ENCODE measurements at places on chromosomes 7 and 10.
A peak's percentile ranks its signal among the peaks of the same experiment; 100 is the strongest.

GRCh38 chr10:113802997-113803396 is 50.9 kb downstream of the DCLRE1A start:
- DNase-seq, result no peak

DNA sequence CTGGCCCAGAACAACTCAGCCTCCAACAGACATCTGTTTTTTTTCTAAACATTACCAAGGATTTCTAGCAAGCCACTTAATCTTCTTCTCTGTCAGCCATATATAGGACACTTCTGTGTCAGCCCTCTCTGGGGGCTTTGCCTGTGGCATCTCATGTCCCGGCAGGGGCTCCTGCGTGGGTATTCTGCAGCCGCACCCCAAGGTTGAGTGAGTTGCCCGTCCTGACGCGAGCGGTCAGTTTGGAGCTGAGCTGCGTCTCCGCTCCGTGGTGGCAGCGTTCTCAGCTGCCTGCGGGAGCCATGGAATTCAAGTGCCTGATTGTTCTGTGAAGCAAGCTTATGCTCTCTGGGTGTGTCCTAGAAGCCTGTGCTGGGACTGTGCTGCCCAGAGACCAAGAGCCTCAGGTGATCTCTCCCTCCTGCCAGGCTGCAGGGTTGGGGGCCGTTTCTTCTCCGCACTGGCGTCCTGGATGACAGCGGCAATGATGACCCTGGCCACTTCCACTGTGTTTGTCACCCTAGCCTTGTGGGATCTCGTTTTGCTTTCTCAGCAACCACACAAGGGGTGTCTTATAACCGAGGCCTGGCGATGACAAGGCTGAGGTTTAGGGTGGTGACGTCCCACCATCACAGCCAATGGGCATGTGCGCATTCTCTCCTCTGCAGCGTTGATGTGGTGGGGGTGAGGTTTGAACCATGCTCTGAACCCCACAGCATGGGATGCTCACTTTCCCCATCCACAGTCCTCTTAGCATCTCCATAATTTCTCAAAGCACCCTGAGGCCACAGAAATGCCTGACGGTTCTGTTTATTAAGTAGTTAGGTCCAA is 612.6 kb upstream of the FOXK1 start:
- DNase-seq, result no peak

GRCh38 chr10:48765527-48765926 is 80.9 kb downstream of the WDFY4 start:
- no peak for DNase-seq

GRCh38 chr10:37263304-37263703 is 137.9 kb downstream of the ANKRD30A start:
- no peak for DNase-seq

DNA sequence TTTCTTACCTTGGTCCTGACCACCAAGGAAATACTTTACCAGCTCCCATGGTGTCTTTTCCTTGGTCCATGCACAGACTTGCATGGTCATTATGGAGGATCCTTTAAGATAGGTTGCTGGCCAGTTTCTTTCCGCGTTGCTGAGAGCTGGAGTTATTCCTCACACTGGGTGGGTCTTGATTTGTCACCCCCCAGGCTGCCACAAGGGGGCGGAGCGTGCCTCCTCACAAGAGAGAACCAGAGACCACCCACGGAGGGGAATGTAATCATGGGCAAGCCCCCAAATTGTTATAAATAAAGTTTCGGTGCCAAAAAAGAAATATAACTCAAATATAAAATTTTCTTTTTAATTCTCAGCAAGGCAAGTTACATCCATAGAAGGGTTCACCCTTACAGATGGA is 10.5 kb upstream of the TRIM24 start:
- peak; percentile 30 for DNase-seq

DNA sequence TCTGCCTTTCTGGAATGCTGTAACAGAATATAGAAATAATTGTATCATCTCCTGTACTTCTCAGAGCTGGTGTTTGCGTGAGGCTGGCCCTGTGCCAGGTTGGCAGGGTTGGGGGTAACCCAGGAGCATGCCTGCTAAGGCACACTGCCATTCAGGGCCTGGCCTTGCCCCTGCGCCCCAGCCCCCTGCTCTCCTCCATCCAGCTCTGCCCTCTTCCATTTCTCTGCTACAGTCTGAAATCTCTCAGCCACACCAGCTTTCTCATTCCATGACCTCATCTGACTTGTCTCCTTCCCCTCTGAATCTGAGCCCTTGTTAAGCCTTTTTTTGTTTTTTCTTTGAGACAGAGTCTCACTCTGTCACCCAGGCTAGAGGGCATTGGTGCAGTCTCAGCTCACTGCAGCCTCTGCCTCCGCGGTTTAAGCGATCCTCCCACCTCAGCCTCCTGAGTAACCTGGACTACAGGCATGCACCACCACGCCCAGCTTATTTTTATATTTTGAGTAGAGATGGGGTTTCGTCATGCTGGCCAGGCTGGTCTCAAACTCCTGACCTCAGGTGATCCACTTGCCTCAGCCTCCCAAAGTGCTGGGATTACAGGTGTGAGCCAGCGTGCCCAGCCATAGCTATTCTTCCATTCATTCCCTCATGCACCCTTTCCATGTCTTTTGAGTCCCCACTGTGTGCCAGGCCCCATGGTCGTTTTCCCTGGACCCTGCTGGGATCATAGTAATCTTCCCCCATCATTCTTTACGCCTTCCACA is 206.8 kb downstream of the CUX1 start:
- no peak for DNase-seq

DNA sequence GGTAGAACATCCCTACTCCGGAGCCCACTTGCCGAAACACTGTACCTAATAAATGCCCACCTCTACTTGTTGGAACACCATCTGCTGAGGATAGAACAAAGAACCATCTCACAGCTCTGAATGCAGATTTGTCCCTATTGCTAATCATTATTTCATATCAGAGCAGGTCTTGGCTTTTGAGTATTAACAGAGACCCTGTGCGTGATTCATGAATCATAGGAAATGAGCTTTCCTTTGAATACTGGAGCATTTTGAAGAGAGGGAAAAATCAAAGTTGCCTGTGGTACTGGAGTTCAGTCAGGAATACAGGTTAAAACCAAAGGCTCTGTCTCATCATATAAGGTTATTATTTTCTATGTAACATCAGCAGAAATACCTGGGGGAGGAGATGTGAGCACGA is 1132.3 kb downstream of the XPNPEP1 start:
- DNase-seq, result no peak

DNA sequence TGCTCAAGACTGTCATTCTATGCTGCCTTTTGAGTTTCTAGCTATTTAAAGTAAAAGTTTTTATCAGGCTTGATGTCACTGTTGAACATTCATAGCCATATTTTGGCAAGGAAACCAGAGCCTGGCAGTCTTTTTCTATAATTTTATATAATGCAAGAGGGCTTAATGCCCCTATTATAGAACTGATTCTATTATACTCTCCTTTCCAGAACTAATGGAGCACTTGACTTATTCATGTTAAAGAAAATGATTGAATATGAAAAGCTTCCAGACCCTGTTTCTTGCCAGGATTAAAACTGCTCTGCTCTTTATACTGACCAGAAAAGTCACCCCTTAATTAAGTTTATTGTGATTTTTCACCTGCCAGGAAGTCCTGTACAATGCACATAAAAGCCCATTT is 337.6 kb upstream of the CHRM2 start:
- DNase-seq, result no peak

GRCh38 chr10:13904064-13904463 is 317.3 kb downstream of the PRPF18 start:
- no peak for DNase-seq

GRCh38 chr10:30583778-30584415 is 45.7 kb downstream of the LYZL2 start:
- no peak for DNase-seq

DNA sequence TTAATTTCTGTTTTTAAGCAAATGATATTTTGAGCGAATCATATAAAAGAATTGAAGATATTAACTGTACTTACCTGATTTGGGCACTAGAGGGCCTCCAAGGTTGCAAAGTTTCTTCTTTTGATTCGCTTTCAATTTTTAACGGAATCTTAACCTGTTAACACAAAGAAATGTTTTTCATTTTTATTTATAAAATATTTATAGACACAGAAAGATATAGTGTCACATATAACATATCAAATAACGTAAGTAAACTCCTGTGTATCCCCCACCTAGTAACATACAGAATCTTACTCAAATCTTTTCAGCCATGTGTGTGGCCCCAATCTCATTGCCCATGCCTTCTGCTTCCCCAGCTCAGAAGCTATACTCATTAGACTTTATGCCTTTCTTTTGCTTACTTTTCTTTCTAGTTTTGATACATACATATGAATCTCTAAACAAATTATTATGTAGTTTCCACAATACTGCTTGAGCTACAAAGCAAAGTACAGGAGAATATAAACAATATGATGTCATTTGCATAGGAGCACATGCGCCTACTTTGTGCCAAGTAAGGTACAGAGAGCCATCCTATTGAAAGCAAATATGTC is 49.5 kb upstream of the ZPBP start:
- DNase-seq, result peak; percentile 62

GRCh38 chr7:36119005-36119706 is 33.9 kb upstream of the EEPD1 start:
- DNase-seq, result no peak

DNA sequence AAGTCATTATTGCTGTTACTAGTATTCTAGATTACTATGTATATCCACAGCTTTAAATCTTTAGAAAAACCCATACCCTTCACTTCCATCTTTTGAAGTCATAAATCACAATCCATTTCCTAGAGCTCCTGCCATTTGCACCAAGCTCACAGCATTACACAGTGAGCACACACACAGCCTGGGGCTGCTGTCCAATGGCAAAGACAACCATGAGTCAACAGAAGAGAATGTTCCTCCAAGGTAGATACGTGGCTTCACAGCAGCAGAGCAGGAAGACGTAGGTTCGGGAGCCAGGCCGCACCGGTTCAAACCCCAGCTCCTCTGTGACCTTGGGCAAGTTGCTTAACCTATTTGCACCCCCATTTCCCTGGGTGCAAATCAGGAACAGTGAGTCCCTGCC is 234.6 kb downstream of the DIP2C start:
- DNase-seq, result no peak

- DNase-seq, result no peak
Measured at GRCh38 chr7:108239501-108240225, 109.5 kb upstream of the LAMB4 start.

DNA sequence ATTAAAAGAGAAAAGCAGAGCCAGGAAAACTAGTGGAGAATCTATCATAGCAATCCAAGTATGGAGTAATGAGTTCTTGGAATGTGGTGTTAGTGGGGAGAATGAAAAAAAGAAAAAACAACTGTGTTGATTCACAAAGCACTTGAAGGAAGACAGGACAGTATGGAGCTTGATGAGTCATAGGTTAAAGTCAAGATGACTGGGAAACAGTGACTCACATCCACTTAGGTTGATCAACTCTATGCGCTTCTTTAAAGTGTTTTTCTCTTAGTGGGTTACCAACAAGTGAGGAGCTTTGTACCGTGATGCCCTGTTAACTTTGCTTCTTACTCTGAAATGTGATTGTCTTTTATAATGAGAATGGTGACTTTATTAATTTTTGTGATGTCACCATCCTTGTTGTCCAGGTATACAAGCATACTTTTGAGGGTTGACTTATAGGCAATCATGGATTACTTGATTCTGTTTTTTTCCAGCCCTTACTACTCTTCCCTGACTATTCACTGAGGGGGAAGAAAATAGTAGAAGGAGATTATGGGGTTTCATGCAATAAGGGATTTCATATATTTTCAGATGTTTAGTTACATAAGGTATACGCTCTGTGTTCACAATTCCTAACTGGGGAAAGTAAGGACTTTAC is 32.1 kb upstream of the MDFIC start:
- peak; percentile 6 for DNase-seq

- no peak for DNase-seq
Measured at GRCh38 chr7:73974948-73975926, 52.7 kb upstream of the ELN start.

DNA sequence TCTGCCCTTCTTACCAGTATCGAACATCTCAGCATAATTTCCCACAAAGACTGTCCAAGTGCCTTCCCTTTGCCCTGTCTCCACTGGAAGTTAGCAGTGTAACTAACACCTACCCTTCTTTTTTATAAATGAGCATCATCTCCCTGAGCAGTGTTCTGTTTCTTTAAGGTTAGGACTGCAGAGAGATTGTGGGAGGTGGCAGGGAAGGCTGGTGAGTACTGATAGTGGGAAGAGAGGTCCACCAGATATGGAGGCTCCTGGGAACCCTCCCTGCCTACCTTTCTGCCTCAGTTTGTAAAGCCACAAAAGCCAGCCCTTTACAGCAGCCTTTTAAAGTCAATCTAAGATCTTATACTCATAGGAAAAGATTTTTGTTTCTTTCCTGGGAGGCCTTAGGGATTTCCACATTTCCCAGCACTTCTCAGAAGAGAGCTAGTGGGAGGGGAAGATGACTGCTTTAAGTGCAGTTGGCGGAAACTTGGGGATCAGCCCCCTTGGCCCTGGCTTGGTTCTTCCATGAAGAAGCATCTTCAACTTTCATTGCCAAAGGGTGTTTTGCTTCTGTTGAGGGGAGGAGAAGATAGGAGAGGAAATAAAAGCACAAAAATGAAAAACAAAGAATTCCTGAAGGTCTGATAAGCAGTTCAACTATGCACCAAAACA is 36.6 kb upstream of the CALD1 start:
- DNase-seq, result no peak

DNA sequence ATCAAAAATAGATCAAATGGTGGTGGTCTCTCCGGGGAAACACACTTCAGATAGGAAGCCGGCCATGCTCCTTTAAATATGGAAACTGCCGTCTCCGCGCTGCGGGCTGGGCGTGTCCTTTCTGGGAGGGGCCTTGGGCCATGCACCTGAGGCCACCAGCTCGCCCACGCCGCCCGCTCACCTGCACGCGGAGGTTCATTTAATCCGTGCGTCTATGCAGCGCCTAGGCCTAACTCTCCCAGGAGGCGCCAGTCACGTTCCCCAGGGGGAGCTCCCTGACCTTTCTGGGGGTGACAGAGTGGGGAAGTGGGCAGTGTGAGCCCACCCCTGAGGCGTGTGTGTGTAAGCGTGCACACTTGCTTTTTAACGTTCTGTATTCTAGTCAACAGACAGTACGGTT is 64.0 kb downstream of the C10orf143 start:
- DNase-seq, result no peak

DNA sequence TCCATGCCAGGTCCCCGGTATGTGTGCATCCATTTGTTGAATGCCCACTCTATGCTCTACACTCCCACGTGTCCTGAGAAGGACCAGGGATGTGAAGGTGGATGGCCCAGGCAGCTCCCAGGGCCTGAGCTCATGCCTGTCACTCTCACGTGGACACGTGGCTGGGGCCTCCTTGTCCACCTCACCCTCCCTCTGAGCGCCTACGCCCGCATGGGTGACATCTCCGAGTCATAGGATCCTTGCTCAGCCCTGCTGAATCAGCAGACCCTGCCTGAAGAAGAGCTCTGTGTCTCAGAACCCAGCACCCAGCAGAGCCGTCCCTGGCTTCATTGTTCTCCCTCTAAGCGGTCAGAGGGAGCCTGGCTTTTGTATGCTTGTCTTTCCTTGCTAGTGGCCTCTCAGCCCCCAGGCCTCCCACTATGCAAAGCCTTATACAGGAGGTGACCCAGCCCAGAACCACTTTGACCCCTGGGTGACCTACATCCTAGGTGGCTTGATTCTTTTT is 107.9 kb upstream of the PPIF start:
- no peak for DNase-seq

GRCh38 chr10:22624287-22624738 is 90.1 kb downstream of the PIP4K2A start:
- DNase-seq, result no peak
